ENCODE measurements at places on chromosomes 2 and 18.

DNA sequence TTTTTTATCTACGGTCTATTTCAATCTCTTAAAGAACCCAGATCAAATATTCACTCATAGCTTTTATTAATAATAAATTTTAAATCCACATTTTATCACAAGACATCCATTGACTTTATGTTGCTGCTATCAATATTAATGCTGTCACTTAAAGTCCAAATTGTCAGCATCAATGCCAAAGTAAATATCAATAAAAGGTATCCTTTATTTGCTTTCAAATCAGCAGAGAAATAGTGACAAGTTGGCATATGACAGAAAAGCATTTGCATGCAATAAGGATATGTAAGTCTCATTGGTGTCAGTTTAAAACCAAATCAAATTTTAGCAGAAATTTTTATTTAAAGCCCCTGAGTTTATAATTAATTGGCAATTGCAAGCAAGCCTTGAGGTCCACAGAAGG is 775.4 kb downstream of the ADCYAP1 start:
- DNase-seq: no peak

- DNase-seq: no peak
Observed at GRCh38 chr2:19409046-19409445, 50.6 kb upstream of the OSR1 start.

GRCh38 chr2:39607538-39608262 is 58.0 kb upstream of the TMEM178A start:
- DNase-seq: peak; percentile 77

GRCh38 chr2:66445076-66445924 is 10.4 kb downstream of the MEIS1 start:
- DNase-seq: no peak

DNA sequence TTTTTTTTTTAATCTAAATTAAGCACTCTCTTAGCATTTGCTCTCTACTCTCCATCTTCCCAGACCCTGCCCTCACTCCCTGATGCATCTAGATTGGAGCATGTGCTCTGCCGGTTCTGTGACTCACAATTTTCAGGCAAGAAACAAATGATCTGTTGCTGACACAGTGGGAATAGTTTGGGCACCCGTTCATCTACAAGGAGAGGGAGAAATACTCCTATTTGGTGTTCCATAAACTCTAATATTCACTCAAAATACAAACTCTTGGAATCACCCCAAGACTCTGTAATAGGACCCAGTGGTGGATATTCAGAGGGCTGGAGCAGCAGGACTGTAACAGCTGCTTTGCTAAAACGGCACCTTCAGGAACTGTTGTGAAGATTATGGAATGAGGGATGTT is 37.1 kb upstream of the LINC00305 start:
- no peak for DNase-seq

GRCh38 chr2:219695145-219695709 is 67.8 kb downstream of the SLC4A3 start:
- no peak for DNase-seq

GRCh38 chr2:59586176-59586575 is 967.3 kb downstream of the BCL11A start:
- no peak for DNase-seq

- no peak for DNase-seq
Observed at GRCh38 chr2:161122772-161123530, 37.3 kb upstream of the TANK start.

DNA sequence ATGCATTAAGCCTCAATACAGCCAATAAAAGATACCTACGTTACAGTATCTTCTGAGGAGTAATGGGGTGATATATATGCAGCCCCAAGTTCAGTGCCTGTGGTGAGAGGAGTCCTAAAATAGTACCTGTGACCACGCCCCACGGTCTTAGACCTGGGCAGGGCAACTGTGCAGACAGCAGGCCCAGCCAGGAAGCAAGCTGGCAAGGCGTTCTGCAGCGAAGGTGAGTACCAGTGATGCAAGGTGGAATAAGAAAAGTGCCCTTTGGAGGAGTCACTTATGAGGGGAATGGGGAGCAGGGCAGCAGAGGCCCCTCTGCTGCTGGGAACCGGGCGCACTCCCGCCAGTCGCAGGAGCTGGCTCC is 12.7 kb upstream of the MAP3K2 start:
- no peak for DNase-seq

Data from cerebellar cortex (tissue), 1 donor.